T-helper 1 cell (primary cell): ENCODE measurements at places on chromosomes 4 and X.
A peak's percentile ranks its signal among the peaks of the same experiment; 100 is the strongest.

- DNase-seq = no peak
These were observed 54.4 kb upstream of the GAB1 start for GRCh38 chr4:143282211-143282707.

DNA sequence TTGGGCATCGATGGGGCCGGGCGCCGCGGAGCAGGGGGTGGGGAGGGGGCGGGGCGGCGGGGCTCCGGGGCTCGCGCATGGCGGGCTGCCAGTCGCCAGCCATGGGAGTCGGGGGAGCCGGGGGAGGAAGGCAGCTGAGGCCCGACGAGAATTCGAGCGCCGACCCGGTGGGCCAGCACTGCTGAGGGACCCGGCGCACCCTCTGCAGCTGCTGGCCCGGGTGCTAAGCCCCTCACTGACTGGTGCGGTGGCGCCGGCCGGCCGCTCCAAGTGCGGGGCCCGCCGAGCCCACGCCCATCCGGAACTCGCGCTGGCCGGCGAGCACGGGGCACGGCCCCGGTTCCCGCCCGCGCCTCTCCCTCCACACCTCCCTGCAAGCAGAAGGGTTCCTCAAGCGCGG lies 49.4 kb downstream of the GSX2 start:
- DNase-seq = no peak

DNA sequence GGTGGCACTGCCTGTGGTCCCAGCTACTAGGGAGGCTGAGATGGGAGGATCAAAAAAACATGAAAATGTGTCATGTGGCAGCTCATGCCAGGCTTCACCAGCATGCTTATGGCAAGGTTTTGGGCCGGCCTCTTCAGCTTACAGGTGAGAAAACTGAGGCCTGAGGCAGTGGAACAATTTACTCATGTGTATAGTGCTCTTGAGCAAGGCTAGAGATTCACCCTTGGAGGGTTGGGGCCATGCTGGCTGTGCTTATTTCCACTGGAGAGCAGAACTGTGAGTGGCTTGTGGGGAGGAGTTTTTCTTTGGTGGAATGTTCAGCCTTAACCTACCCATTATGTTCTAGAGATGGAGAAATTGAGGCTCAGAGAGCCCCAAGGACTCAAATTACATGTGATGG lies 31.8 kb downstream of the NSD2 start:
- DNase-seq = no peak

GRCh38 chr4:163556177-163556576 lies 61.7 kb downstream of the TMA16 start:
- DNase-seq = no peak

DNA sequence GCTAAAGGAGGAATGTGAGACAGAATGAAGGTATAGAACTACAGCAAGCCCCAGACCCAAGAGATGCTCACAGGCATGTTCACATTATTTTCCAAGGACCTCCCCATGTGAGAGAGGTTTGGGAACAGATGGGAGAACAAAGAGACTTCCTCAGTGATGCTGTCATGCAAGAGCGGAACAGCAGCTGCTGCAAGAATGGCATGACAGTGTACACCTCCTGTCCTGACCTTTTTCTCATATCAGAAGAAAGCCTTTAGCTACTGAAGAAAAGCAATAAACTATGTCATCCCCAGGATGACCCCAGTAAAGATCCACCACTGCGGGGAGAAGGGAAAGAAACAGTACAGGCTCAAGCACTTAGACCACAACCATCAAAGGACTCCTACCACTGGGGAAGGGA lies 7.2 kb downstream of the PRDM5 start:
- no peak for DNase-seq

- DNase-seq = no peak
These were observed 48.1 kb upstream of the ENPP6 start for GRCh38 chr4:184265546-184266351.

GRCh38 chrX:26032111-26032912 lies 105.8 kb upstream of the MAGEB18 start:
- no peak for DNase-seq

DNA sequence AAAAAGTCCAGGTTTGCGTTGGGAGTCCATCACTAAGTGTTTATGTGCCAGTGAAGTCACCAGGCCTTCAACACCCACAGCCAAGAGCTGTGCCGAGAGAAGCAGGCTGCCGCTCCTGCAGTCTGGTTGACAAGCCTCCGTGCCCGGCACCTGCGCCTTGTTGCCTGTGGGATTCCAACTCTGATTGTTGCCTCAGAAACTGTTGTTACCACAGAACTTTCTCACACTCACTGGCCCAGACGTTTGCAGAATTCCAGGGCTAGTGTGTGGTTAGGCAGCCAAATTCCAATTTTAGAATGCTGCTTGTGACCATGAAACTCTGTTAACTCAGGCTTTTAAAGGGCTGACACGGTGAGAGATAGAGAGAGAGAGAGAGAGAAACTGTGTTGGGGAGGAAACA lies 119.5 kb upstream of the LIMCH1 start:
- DNase-seq = no peak

DNA sequence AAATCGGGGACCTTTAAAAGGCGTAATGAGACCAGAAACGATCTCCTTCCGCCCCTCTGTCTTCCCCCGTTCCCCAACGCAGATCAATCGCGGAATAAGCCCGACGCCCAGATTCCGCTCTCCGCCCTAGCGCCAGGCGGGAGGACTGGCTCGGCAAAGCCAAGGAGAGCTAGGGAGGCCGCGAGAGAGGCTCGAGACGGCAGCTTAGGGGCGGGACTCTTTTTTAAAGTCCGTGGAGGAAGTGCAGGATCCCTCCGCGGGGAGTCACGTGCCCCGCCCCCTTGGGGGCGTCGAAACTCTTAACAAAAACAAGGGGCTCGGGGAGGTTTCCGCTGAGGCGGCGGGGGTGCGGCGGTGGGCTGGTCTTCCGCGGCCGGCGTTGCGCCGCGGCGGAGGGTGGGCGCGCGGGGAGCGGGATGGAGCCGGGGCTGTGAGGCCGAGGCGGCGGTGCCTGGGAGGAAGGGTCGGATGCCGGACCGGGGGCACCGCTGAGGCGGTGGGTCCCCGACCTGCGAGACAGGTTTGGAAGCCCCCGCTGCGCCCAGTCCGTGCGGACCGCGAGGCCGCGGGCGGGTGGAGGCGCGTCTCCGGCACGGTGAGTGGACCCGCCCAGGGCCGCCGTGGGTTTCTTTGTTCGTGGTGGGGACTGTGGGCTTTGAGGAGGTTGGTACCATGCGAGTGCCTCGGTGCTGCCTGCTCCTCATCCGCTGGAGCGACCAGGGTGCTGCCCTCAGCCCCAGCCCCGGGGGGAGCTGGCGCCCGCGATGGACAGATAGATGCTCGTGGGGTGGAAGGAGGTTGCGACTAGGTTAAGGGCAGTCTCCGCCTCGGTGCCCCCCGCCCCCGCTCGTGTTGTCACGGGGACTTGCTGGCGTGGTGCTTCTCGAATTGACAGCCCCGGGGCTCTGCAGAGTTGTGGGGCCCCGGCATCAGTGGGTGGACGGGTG lies at the start of gene CCNG2:
Gene CCNG2 (plus strand): TSS at position 296 of the 947 bp plus-strand sequence. CDS start 1,326 bp downstream, outside the sequence.
- peak; percentile 69 for DNase-seq

DNA sequence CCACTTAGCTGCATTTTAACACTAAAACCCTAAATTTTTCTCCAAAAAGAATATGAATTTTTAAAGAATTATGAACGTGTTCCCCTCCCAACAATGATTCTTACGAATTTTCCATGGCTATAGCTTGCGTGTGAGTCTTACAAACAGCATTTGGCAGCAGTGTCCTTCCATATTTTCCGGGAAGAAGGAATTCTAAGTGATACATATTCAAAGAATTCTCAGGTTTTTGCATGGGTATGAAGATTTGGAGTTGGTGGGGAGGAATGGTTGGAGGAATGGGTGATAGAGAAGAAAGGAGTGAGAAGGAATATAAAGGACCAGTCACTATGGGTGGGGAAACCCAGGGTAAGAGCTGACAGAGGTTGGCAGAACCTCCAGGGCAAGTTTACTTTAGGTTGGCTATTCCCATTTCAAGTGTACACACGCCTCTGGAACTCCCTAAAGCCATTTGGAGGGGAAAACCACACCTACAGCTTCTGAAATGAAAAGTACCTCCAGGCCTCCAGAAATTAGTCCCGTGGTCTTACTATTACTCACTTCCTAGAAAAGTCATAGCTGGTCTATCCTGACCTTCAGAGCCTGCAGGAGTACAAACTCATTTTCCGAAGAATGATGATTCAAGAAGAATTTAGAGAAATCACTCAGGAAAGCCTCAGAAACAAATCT lies 420.8 kb upstream of the DIPK2B start:
- DNase-seq = no peak

DNA sequence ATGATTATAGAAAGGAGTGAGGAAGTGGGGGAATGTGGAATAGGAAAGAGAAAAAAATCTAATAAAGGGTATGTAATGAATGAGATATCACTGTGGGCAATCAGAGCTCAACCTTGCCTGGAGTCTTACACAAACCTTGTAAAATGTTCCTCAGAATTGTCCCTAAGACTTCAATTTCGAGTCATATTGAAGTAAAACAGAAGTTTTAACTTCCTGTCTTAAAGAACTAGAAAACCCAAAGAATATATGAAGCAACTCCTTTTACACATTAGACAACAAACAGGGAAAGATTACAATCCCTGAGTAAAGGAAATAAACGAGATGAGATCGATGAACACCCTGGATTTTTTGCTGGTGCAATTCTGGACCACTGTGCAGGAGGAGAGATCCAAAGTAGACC lies 18.0 kb downstream of the CXCL2 start:
- DNase-seq = no peak

DNA sequence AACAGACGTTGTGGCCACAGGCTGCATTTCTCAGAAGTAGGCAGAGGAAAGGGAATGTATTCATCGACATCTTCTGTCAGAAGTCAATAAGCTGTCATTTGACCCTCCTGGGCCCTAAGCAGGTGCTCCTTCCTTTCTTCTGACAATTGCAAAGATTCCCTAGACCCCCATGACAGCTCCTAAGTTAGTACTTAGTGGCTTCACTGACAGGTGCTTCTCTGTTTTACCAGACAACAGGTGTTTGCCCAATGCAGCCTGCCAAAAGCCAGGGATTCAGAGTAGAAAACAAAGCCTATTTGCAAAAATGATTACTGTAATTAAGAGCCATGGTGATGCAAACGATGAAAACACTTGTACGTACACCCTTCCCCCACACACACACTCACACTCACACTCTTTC lies 7.5 kb upstream of the FGF5 start:
- DNase-seq = no peak

DNA sequence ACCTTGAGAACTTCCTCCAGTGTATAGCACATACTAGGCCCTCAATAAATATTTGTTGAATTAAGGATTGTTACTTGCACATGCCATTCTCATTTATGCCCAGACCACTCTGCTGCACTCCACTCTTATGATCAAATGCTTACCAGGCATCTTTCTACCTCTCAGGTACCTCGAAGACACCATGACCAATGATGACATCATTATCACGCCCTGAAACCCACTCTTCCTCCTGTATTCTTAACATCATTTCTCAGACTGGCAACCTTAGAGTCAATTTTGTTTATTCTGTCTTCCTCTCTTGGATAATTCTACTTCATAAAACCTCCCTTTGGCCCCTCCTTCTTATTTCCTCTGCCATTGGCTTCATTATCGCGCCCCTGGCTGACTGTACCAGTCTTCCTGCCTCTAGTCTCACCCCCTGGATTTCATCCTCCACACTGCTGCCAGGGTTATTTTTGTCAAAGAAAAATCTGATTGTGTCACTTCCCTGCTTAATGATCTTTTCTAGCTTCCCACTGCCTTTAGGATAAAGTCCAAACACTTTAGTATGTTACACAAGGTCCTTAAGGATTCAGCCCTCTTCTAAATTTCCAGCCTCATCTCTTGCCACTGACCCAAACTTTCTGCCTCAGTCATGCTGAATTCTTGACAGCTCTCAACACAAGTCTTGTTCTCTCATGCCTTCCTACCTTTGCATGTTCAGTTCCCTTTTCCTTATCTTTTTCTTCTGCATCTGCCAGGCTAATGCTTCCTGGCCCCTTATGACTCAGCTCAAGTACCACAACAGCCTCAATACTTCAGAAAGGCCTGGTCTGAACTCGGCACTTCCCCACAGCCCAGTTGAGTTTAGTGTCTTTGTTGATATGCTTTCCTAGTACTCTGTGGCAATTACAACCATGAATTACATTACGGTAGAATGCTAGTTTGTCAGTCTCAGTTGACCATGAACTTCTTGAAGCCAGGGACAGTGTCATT lies 45.8 kb downstream of the HDAC8 start:
- DNase-seq = no peak

- DNase-seq = no peak
These were observed 207.2 kb upstream of the SLIT2 start for GRCh38 chr4:20044502-20044911.

DNA sequence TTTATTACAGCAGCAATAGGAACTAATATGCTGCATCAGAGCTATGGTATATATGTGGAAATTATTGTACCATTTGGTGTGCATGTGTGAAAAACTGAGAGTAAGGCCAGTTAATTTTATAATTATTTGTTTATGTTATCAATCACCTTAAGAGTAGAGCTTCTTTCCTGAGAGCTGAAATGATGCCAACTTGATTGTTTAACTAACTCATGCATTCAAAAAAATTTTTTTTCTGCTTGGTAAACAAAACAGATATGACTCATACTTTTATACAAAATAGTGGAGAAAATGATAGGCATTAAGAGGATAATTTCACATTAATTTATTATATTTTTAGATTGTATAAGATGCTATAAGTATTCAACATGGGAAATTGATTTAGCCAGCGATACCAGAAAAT lies 622.7 kb downstream of the RAPGEF2 start:
- DNase-seq = no peak

DNA sequence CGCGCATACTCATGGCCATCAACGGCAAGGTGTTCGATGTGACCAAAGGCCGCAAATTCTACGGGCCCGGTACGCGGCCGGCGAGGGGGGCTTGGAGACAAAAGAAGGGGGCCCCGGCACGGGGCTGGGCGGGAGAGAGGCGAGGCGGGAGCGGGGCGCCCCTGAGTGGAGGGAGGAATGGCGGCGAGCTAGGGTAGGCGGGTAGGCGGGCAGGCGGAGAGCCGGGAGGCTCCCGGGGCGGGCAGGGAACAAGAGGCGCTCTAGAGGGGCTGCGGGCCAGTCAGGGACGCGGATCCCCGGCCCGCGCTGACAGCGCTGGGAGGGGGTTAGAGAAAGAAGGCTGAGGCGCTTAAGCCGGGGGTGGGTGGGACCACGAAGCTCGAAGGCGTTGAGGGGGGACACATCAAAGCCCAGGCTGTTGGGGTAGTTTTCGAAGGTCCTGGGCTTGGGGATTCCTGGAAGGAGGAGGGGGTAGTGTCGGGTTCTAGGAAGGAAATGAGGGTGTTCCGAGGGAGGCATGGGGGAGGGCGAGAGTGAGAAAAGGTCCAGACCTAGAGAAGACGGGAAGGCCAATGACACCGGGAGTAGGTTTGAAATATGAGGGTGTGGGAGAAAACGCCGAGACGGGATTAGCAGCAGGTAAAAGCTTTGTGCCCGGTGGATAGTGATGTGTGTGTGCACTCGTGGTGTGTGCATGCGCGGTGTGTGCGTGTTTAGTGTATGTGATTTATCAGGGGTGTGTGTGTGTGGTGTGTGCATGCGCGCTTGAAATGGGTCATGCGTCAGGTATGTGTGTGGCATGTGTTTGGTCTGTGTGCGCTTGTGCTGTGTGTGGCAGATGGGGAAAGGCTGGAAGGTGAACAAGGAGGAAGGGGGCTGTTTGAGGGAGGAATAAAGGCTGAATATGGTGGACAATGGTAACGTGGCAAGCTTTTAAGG lies 807 bp downstream of the PGRMC1 start:
- peak; percentile 22 for DNase-seq

- no peak for DNase-seq
These were observed 6.6 kb downstream of the RAB33B start for GRCh38 chr4:139460565-139460964.

- DNase-seq = no peak
These were observed 1342.9 kb downstream of the ADGRL3 start for GRCh38 chr4:62543002-62543401.
